Stimulated activated CD8-positive, alpha-beta memory T cell treated with anti-CD3 and anti-CD28 coated beads, Interleukin-15, amount 100 ng/mL, for 24 hours (primary cell): ENCODE measurements at places on chromosomes 2 and 18.

DNA sequence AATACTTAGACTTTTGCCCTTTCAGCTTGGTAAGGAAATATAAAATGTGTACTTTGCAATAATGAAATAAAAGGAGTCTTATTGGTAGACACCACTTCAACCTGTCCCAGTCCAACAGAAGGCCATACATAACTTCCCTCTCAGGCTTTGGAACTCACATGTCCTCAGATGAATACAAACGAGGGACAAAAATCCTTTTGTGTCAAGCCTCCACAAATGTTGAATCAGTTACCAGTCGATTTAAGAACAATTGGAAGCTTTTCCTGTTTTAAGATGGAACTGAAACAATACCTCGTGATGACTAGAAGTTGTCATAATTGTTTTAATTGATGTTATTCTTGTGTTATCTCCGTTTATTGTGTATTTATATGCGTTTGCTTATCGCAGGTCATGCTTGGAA is 385.1 kb upstream of the POU3F3 start:
- DNase-seq, result no peak

DNA sequence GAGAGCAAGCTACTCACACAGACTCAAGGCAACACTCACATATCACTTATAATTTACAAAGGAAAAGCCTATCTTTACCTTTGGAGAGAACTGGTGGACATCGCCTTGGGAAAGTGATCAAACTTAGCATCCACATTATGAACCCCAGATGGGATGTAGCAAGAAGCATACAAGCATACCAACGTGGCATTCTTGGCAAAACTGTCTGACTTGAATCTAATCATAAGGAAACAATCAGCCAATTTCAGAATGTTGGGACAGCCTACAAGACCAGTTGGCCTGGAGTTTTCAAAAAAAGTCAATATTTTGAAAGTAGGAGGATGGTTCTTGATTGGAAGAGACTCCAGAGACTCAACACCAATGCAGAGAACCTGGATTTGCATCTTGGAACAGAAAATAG is 79.1 kb upstream of the PMAIP1 start:
- DNase-seq, result no peak

GRCh38 chr2:17911491-17912260 is 33.2 kb downstream of the KCNS3 start:
- no peak for DNase-seq

GRCh38 chr18:28357766-28358401 is 181.0 kb upstream of the CDH2 start:
- DNase-seq, result no peak

DNA sequence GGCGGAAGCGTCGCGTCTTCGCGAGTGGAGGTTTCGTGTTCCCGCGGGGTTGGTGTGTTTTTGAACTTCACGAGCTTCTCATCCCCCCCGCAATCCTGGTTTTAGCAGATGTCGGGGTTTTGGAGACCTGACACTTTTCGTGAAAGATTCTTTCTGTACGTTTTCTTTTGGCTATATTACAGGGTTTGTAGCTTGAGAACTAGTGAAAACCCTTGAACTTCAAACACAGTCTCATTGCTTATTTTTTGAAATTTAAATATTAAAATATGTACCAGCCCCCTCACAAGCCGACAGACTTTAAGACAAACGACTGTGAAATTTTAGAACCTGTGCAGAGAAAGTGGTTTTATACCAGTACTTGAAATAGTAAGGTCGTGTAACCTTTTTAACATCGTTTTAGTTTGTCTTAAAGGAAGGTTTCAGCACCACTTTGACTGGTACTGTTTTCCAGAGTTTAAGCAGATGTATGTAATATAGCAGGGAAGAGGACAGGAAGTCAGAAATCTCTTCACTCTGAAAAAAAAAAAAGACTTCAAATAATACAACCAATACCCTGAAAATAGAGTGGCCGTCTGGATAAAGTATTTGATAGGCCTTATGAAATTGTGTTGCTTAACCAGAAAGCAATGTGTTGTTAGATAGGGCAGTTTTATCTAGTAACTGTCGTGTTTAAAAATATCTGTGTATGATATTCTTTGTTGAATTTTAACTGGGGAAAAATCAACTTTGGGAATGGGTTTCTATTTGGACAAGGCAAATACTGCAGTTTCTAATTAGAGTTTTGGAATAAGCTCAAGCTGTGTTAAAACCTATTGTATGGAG is 1.4 kb downstream of the SPATS2L start:
- DNase-seq, result no peak

GRCh38 chr2:74255660-74256213 is 57.3 kb downstream of the MTHFD2 start:
- DNase-seq, result no peak

DNA sequence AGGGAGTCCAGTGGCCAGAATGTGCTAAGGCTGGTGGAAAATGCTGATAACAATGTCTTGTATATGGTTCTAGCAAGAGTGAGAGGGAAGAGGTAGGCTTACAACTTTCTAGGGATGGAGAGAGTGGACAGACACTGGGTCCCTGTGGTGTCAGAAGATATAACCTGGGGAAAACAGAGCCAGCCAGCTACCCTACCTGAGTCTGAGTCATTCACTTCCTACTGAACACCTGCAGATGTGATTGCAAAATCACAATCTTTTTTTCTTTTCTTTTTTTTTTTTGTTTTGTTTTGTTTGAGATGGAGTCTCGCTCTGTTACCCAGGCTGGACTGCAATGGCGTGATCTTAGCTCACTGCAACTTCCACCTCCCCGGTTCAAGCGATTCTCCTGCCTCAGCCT is 7.3 kb downstream of the TET3 start:
- DNase-seq, result no peak

DNA sequence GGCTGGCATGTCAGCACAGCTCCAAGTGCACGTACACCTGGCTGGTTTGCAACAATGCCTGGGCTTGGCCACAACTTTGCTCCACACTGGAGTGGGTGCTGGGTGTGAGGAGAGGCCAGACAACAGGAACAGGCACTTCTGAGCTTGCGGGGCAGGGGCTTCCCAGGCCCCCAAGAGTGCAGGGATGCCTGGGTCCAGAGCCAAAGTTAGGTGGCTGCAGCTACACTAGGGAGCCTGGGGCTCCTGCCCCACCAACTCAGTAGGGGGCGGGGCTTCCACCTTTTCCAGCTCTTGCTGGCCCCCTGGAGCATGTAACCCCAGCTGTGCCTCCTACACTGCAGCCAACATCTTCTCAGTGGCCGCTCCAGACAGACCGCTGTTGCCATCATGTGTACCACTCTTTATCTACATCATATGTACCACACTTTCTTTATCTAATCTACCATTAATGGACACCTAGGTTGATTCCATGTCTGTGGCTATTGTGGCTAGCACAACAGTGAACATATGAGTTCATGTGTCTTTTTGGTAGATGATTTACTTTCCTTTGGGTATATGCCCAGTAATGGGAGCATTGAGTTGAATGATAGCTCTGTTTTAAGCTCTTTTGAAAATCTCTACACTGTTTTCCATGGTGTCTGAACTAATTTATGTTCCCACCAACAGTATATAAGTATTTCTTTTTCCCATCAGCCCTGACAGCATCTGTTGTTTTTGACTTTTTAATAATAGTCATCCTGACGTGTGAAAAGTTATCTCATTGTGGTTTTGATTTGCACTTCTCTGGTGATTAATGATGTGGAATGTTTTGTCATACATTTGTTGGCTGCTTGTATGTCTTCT is 87.9 kb downstream of the ZNF804A start:
- no peak for DNase-seq

GRCh38 chr2:71791501-71792135 is 338.3 kb downstream of the DYSF start:
- DNase-seq, result no peak

- DNase-seq, result no peak
Observed at GRCh38 chr18:63725682-63726480, 23.1 kb downstream of the SERPINB11 start.

- no peak for DNase-seq
Observed at GRCh38 chr2:120759543-120760331, 24.1 kb downstream of the GLI2 start.

DNA sequence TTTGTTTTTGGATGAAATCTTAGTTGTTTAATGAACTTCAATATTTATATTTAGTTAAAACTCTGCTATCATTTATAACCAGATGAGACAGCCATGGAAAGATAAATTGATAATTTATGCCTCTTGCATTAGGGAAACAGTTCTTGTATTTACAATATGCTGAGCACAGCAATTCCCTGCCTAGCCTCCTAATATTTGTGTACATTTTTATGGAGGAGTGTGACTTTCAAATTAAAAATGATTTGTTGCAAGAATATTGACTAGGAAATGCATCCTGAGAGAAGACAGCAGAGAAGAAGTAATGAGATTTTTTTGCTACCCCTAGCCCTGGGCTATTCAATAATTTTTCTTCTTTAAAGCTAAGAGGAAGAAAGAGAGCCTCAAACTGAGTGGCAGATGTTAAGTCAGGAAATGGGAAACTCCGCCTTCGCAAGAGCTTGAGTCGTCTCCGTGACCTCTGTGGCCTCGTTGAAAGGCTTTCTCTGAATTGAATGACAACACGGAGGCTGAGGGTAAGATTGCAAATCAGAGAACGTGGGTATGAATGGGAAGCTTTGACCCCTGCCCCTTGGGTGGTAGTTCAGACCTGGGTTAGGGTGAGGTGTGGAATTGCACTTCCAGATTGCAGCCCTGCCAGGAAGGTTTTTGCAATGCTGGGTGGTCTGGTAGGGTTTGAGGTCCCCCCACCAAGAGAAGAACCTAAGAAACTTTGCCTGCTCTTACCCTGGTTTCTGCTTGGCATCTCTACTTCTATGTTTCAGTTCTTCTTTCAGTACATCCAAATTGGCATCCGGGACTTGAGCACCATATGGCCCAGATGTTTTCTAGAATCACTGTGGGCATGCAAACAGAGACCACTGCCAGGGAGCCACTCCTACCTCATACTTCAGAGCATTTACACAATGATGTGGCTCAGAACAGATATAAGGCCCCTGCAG is 210.3 kb upstream of the RBMS1 start:
- DNase-seq, result no peak

GRCh38 chr2:106296182-106296815 is 102.2 kb upstream of the UXS1 start:
- no peak for DNase-seq

DNA sequence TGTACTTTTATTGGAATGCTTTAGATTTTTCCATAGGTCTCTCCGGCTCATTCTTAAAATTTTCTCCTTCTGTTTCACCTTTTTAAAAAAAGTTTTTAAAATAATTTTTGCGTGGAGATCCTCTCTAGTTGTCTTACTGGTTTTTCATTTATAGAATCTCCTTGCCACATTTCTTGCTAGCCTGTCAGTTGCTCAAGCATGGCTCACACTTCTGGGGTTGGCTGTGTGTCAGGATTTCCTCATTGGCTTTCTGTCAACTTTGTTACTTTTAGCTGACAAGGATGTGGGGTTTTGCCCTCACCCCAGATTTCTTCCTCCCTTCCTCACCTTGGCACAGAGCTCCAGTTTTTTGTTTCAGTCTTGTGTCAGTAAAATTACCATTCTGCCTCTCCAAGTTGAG is 124.6 kb downstream of the ZNF407 start:
- DNase-seq, result no peak

GRCh38 chr2:143974262-143974661 is 545.7 kb downstream of the ZEB2 start:
- no peak for DNase-seq

GRCh38 chr18:55089610-55090009 is 130.3 kb upstream of the CCDC68 start:
- no peak for DNase-seq

DNA sequence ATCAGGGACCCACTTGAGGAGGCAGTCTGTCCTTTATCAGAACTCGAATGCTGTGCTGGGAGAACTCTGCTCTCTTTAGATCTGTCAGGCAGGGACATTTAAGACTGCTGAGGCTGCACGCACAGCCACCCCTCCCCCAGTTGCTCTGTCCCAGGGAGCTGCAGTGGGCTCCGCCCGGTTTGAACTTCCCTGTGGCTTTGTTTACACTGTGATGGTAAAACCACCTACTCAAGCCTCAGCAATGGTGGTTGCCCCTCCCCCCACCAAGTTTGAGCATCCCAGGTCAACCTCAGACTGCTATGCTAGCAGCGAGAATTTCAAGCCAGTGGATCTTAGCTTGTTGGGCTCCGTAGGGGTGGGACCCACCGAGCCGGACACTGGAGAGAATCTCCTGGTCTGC is 11.8 kb upstream of the LHCGR start:
- DNase-seq, result no peak

- no peak for DNase-seq
Observed at GRCh38 chr2:191748059-191748461, 70.1 kb downstream of the NABP1 start.

- DNase-seq, result no peak
Observed at GRCh38 chr2:113180131-113180946, 6.6 kb downstream of the PSD4 start.

DNA sequence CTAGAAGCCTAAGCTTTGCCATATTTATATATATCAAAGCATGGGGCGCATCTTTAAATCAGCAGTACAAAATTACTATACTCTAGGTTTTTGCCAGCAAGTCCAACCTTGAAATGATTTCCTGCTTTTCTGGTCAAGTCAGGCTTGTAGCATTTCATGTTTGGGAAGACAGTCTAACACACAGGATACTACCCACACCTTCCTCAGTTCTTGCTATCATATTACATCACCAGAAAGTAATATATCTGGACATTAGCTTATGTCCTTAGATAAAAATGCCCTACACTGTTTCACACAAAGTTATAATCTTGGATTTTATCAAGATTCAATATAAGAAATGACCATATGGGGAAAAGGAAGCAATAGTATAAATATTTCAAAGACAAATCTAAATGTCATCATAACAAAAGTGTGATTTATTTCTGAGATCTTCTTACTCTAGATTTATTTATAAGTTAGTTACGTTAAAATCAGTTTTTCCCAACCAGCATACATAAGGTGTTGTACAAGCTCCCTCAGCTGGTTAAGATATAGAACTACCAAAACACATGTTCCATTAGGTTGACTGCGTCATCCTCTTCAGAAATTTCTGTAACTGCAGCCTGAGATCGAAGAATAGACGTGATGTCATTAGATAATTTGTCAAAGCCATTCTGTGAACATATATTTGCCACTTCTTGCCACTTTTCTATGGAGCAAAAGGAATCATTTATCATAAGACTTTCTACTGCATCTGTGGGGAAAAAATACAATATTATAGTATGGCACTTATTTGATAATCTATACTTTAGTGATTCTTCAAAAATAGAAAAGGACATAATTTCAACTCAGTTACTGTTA is 56.6 kb downstream of the CLHC1 start:
- DNase-seq, result no peak

DNA sequence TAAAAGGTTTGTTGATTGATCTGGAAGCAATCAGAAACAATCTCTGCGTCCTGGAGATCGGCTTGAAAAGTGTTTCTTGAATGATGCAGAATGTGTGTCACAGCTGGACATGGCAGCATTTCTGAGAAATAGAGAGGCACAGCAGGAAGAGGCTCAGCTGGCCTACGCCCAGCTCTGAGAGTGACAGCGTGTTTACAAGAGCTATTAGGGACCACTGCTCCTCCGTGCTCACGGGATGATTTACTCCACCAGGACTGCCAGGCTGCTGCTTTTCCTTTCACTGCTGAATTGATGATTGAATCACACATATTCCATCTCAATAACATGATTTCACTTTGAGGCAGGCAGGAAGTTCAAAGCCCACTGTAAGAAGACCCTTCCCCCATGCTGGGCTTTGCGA is 62.8 kb downstream of the GALNT14 start:
- no peak for DNase-seq

- no peak for DNase-seq
Observed at GRCh38 chr2:23207871-23208270, 177.1 kb upstream of the KLHL29 start.
